ENCODE measurements at places on chromosomes 5 and 9. TPM values are rescaled to one million over a fixed set of nuclear protein-coding genes. Genes with fewer than 3 reads are reported as not detected.
A peak's percentile ranks its signal among the peaks of the same experiment; 100 is the strongest.

The NKD2 gene
- total RNA-seq, result 14.2 TPM

The MELK gene
- 0.31 TPM for total RNA-seq

The CEP78 gene
- total RNA-seq, result 10.2 TPM

The PTGS1 gene
- 12.5 TPM for total RNA-seq

The LOX gene
- 6.5 TPM for total RNA-seq

The SLC34A3 gene
- not detected for total RNA-seq

The NELFB gene
- 45.2 TPM for total RNA-seq

The CAVIN4 gene
- total RNA-seq, result 0.52 TPM

DNA sequence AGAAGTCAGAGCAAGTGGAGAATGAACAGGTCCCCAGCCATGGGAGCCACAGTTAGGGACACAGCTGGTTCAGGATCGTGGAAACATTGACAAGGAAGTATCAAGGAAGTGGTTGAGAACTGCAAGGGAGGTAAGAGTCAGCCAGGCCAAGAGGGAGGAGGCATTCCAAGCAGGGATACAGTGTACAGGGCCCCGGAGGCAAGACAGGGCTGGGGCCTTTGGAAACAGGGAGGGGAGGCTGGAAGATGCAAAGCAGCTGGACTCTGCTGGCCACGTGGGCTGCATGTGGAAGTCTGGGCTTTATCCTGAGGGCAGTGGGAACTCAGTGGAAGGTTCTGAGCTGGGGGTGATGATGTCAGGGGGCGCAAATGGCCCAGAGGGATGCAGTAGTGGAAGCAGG lies 14.2 kb downstream of the CCDC180 start:
- no peak for DNase-seq

DNA sequence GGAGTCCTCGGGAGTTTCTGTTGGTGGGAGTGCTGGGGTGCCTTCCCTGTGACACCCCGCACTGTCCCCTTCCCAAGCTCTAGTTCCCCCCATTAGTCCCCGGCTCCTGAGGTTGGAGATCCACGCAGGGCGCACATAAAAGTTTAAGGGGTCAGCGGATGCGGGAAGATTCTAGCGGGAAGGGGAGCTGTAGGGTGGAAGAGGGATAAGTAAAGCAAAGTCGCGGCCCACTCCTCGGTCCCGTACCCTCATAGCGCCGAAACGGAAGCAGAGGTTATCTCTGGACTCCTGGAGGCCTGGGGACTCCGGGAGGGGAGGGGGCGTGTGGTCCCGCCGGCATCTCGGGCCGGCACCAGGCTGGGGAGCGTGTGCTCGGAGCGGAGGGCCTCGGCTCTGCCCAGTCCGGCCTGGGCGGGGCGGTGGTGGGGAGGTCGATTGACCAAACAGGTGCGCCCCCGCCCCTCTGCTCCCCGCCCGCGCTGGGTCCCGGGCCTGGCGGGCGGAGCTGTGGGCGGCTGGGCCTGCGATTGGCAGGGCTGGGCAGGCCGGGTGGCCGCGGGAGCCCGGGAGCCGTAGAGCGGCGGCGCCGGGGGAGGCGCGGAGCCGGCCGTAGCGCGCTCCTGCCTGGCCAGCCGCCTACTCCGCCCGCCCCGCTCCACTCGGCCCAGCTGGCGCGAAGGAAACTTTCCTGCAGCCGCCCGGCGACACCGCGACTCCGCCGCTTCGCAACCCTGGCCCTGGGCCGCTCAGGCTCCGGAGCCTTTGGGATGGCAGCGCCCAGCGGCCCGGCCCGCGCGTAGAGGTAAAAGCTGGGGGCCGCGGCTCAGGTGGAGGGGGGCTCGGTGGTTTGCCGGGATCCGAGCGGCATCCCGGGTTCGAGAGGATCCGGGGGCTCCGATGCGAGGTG lies 52.2 kb upstream of the DAB2IP start:
- DNase-seq, result peak; percentile 80

DNA sequence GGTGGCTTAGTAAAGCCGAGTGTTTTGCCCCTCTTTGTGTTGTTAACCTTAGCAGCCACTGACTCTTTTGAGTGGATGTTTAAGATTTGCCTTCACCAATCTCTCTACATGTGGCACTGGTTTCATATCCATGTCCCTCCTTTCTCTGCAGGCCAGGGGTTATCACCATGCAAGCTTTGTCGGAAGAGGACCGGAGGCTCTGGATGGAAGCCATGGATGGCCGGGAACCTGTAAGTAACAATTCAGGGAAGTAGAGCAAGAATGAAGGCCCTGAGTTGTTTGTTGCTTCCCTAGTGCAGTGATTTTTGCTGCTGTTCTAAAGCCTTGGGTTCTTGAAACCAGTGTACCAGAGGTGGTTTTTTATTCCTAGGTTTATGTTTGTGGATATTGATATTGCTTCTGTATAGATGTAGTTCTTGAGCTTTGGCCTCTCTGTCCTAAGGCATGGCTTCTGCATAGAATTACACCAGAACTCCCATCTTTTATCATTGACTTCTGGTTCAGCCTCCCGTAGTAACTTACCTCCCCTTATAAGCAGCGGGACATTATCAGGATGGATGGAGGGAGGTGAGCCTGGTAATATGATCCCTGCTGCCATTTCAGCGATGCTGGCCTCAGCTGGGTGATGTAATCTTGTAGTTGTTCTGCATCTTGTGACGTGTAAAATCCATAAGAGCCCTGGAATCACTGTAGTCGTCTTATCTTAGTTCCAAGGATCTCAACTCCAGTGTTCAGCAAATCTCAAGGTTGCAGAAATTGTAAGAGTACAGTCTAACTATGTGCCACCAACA lies 161.9 kb downstream of the ARHGAP26 start:
- DNase-seq, result no peak

- DNase-seq, result no peak
Measured at GRCh38 chr5:176927562-176927961, 28.4 kb upstream of the HK3 start.

- DNase-seq, result no peak
Measured at GRCh38 chr9:71179183-71179582, 57.8 kb upstream of the TRPM3 start.

- no peak for DNase-seq
Measured at GRCh38 chr9:114307899-114308267, 15.0 kb upstream of the ORM1 start.

DNA sequence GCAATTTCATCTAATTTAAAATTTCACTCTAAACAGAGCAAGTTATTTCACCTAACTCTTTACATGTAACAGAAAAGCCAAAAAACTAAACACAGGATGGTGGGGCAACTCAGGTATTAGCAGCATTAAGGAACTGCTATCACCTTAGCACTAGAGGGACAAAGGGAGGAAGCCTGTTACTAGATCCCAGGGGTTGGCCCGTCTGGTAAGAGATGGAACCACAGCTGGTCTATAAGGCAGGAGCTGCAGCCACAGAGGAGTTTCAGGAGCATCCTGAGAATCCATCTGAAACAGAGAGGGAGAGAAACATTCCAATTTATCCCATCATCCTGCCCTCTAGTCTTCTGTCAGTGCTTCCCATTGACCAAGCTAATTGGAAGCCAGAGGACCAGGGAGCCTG lies 300.3 kb downstream of the MRPS30 start:
- no peak for DNase-seq

DNA sequence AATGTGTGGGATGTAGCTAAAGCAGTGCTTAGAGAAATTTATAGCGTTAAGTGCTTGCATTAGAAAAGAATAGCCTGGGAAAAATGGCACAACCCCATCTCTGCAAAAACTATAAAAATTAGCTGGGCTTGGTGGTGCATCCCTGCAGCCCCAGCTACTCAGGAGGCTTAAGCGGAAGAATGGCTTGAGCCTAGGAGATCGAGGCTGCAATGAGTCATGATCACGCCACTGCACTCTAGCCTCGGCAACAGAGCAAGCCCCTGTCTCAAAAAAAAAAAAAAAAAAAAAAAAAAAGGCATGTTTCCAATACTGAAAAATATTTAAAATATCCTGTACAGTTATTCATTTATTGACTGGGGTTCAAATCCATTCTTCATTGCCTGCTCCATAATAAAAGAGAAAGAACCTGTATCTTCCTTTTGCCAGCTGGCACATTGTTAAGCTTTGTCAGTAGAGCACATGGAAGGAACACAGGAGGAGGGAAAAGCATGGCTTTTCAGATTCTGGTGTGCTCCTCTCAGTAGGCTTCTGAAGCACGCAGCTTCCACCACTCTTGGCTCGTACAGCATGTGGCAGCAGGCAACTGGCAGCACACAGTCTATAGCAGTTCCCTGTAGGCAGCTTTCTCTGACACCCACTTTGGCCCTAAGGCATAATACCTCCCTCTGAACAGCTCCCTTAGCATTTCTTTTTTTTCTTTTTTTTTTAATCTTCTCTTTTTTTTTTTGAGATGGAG lies 73.5 kb downstream of the TRIM36 start:
- DNase-seq, result no peak

DNA sequence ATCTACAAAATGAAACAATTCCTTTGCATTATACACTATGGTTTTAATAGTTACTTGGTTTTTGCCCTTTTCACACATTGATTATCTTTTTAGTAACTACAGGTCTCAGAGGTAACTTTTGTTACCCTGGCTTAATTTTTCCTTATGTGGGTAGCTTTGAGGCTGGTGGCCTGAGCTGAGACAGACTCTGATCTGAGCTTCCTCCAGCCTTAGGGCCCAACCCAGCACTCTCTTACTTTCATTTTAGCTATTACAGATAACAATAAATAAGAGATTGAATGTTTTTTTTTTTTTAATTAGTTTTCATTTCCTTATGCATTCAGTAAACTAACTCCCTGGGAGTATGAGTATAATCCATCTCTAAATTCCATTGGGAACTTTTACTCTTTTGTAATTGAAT lies 15.1 kb upstream of the OXCT1 start:
- DNase-seq, result no peak

DNA sequence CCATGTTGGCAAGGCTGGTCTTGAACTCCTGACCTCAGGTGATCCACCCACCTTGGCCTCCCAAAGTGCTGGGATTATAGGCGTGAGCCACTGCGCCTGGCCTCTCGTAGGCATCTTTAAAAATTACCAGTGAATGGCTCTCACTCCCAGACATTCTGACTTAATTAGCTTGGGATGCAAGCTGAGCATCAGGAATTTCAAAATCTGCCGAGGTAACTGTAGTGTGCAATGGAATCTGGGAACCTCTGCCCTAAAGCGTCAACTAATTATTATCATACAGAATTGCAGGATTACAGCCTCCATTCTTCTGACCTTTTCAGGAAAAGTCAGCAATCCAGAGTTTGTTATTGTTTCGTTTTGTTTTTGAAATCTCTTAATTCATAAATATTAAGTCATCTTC lies 213.4 kb upstream of the DMAC1 start:
- DNase-seq, result no peak

GRCh38 chr9:104958751-104959150 lies 30.8 kb upstream of the ABCA1 start:
- no peak for DNase-seq

DNA sequence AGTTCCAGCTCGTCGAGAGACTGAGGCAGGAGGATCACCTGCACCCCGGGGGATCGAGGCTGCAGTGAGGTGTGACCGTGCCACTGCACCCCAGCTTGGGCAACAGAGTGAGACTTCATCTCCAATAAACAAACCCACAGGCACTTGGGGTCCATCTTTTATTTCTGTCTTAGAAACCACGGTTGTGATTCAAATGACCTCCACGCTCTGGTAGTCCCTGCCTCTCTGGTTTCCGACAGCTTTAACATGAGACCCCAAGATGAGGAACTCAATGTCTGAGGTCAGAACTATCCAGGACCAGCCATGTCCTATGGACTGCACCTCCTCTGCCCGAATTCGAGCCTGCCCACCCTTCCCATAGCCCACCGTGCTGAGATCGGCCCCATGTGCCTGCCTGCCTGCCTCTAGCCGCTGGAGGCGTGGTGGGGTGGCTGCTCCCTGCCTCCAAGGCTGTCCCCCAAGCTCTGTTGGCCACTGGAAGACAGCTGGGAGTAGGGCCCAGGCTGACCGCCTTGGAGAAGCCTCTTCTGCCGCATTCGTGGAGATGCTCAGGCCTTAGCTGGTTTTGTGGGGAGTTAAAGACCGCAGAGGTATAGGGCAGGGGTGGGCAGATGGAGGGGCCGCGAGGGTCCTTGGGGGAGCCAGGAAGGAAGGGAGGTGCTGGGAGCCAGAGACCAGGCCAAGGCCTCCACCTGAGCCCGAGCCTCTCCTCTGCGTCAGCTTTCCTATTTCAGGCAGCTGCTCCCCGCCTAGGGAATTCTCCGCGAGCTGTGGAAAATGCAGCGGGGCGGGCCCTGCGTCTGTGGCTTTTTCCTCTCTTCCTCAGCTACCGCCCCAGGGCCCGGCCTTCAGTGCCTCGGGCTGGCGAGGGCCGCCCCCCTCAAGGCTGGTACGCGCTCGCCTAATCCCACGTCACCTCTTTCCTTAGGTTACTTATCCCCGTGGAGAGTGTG lies 6.9 kb upstream of the WDR5 start:
- DNase-seq, result no peak

DNA sequence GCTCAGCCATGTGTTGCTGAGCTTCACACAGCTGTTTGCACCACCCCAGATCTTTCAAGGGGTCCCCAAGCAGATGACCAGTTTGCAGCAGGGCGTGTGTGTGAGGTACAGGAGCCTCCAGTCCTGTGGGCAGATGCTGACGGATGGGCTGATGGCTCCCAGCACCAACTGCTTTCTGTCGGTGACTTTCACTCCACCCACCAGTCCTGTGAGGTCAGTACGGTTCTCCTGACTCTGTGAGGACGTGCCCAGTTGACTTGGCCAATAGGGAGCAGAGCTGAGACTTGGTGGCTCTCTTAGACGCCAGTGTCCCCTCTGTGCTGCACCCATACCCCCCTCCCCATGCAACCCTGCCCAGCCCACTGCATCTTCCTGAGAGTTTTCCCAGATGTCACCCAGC lies 19.7 kb downstream of the COL5A1 start:
- no peak for DNase-seq

DNA sequence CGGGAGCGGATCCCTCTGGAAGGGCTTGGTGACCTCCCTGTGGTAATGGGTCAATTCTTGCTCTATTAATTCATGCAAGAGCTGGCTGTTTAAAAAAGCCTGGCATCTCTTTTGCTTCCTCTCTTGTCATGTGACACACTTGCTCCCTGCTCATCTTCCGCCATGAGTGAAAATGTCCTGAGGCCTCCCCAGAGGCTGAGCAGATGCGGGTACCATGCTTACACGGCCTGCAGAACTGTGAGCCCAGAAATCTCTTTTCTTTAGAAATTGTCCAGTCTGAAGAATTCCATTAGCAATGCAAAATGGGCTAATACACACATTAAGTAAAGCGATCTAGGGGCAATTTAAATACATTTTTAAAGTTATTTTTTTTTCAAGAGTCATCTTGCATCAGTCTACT lies 48.7 kb upstream of the CDK20 start:
- no peak for DNase-seq

DNA sequence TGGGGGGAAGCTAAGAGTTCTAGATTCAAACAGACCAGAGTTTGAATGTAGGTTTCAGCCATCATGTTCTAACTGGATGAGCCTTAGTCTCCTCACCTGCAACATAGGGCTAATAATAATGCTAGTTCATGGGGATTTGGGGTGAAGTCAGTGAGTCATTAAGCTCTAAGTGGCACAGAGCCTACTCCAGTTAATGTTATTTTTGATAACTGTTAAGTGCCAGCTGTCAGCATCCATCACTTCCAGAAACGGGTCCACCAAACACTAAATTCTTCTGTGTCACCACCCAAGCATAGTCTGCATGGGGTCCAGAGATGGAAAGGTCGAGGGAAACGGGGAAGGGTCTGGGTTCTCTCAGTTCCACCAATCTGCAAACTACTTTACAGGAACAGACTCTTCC lies 1.8 kb upstream of the TSC1 start:
- no peak for DNase-seq
